Fibroblast of mammary gland (primary cell): ENCODE measurements at places on chromosomes 11 and 22.

- no peak for DNase-seq
Measured at GRCh38 chr11:95252586-95252985, 21.6 kb upstream of the SESN3 start.

DNA sequence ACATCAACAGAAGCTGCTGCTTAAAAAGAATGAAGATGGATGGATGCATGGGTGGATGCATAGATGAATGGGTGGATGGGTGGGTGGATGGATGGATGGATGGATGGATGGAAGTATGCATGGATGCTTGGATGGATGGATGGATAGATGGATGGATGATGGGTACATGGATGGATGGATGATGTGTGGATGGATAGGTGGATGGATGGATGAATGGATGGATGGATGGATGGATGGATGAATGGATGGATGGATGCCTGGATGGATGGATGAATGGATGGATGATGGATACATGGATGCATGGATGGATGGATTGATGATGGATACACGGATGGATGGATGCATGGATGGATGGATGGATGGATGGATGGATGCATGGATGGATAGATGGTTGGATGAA is 110.8 kb downstream of the LDLRAD3 start:
- no peak for DNase-seq

- no peak for DNase-seq
Measured at GRCh38 chr22:38174626-38175025, 7.0 kb downstream of the PLA2G6 start.

DNA sequence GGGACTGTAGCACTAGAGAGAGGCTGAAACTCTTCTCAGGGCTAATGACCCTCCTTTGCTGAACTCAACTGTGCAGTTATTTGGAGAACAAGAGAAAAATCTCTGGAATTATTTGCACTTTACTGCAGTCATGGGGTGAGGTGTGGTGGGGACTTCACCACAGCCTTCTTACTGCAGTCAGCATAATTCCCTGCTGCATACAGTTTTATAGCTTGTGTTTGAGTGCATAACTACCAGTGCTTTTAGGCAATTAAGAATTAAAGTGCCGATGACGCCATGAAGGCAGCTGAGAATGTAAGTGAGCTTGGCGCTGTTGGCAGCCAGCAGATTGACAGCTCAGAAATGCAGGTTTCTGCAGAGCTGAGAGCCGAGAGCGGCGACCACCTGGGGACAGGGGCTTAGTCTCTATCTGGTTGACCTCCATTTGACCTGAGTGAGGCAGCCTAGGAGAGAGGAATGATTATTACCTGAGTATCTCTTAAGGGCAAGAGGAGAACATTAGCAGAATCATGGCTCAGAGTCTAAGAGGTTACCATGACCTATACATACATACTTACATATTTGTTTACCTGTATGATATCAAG is 830.0 kb downstream of the NTM start:
- no peak for DNase-seq

GRCh38 chr11:111549869-111550203 is 9.3 kb downstream of the LAYN start:
- no peak for DNase-seq

DNA sequence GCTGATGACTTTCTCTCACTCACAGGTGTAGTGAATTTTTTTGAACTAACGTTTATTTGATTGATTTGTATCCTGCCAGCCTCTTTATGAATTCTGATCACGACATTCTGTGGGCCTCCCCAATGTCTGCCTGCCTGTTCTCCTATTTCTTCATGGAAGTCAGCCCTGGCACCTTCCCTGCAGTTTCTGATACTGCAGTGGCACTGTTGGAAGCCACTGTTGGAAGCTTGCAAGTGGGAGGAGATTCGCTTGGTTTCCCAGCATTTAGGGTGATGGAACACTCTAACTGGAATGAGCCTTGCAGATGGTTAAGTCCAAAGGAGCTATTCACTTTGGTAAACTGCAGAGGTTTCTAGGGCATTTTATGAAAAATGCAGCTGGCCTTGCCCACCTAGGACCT is 1.3 kb upstream of the THY1 start:
- no peak for DNase-seq

DNA sequence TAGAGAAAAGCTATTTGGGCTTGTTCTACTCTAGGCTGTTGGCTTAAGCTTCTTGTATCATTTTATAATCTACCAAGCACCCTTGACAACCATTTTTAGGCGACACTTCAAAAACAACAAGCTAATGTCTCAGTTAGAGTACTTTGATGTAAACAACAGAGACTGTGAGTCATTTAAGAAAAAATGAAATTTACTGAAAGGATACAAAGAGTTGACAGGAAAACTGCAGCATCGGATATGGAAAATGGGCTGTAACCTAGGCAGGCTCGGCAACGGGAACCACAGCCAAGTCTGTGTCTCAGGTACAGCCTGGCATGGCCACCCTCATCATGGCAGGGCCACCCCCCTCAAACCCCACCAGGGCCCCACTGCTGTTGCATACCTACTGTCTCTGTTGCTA is 4.4 kb upstream of the RNF169 start:
- no peak for DNase-seq

DNA sequence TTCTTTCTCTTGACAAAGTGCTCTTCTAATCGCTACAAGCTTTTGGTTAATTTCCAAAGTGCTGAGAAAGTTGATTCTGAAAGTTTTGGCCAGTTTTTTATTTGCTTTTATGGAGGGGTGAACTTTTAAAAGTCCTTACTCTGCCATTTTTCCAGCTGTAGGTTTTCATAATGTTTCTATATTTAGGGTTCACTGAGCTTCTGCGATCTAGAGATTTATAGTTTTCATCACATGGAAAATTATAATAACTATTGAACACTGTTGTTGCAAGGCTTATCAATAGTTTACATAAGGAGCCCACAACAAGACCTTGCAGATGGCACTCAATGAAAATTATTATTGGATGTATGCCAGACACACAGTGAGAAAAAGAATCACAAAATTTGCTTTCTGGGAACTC is 55.1 kb downstream of the DLG2 start:
- no peak for DNase-seq

- peak; percentile 26 for DNase-seq
Measured at GRCh38 chr11:117220999-117221774, 10.7 kb downstream of the PCSK7 start.

DNA sequence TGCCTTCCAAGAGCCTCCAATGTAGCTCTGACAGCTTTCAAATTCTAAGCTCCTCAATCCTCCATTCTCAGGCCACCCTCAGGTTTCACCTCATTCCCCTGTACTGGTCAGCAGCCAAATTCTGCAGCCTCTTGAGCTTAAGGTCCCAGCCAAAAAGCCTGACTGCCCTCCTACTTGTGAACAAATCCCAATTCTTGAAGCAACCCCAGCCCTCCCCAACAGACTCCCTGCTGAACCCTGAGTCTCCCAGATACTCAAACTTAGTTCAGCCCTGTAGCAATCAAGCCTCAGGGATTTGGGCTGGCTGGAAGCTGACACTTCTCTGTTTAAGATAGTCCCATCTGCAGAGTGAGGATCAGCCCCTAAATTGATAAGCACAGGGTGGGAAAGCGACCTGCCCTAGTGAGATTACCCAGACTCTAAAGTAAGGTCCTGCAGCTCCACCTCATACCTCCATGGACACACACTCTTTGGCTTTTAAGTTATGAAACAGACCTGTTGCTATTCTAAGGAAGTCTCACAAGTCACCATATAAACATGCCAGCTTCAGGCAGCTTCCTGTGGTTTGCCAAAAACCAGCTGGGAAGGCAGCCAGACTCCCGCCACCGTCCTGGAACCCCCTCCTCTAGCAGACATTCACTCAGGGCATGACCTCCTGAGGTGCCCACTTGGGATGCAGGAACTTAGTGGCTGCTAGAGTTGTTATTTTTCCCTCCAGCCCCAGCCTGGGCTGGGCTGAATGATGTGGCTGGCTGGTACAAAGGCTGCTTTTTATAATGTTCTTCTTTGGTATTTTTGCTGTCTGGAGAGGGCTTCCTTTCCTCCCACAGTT is 82.5 kb upstream of the PICALM start:
- DNase-seq: peak; percentile 12

- DNase-seq: no peak
Measured at GRCh38 chr11:31480930-31481329, 28.5 kb downstream of the IMMP1L start.

DNA sequence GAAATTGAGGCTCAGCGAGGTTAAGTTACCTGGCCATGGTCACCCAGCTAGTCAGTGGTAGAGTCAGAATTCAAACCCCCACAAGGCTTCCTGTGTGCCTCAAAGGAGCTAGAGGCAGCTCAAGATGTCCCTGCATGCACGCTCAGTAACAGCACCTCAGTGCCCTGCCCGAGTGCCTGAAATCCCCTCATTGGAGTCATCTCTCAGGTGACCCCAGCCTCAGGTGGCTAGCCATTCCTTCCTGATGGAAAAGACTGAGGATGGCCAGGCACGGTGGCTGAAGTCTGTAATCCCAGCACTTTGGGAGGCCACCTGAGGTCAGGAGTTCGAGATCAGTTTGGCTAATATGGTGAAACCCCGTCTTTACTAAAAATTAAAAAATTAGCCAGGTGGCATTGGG is 36.9 kb downstream of the LIF start:
- no peak for DNase-seq

DNA sequence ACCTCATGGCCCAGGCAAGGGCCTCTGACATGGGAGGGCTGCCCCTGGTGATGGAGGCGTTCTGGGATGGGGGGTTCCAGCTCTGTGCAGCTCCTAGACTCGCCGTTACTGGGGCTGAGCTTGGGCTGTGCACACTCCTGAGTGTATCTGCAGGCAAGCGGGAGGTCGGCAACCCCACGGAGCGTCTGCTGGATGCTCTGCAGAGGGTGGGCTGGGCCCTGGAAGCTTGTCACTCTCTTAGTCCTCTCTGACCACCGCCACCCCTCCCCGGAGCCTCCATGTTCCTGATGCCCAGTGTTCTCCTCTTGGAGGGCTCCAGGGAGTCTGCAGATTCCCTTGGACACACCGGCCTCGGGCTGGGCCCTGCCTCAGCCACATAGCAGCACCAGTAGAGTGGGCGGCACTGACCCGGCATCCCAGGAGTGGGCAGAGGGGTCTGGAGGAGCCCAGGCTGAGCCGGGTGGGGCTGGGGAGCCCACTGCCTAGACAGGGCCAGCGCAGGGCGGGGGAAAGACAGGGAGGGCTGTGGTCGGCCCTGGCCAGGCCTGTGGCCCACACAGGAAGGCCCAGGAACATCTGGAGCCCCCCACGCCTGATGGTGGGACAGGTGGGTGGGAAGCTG is 20.6 kb upstream of the MUC5B start:
- no peak for DNase-seq

GRCh38 chr11:104333977-104334376 is 170.0 kb upstream of the PDGFD start:
- DNase-seq: peak; percentile 19

- peak; percentile 70 for DNase-seq
Measured at GRCh38 chr11:111454561-111455192, 57.5 kb downstream of the BTG4 start.

DNA sequence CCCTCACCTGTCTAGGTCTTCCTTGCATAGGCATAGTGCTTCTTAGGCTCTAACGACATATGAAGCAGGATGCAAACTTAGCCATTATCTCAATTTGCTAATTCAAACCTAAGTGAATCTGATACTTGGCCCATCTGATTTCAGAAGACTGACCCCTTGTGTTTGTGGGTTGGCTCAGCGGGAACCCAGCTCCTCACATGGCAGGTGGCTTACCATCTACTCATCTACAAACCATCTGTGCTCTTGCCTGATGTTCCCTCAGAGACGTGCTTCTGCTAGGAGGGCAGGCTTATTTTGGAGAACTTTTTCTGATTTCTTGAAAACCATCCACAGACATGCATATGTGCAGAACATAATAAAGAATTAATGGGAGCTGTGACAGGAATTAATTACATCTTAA is 15.2 kb downstream of the ELMOD1 start:
- DNase-seq: no peak

- DNase-seq: peak; percentile 77
Measured at GRCh38 chr11:130999086-130999485, 82.8 kb upstream of the SNX19 start.

DNA sequence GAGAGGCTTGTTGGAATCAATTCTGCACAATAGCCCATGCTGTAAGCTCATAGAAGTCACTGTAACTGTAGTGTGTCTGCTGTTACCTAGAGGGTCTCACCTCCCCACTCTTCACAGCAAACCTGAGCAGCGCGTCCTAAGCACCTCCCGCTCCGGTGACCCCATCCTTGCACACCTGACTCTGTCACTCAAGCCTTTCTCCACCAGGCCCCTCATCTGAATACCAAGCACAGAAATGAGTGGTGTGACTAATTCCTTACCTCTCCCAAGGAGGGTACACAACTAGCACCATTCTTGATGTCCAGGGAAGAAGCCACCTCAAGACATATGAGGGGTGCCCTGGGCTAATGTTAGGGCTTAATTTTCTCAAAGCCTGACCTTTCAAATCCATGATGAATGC is 13.3 kb downstream of the SERPIND1 start:
- DNase-seq: no peak

DNA sequence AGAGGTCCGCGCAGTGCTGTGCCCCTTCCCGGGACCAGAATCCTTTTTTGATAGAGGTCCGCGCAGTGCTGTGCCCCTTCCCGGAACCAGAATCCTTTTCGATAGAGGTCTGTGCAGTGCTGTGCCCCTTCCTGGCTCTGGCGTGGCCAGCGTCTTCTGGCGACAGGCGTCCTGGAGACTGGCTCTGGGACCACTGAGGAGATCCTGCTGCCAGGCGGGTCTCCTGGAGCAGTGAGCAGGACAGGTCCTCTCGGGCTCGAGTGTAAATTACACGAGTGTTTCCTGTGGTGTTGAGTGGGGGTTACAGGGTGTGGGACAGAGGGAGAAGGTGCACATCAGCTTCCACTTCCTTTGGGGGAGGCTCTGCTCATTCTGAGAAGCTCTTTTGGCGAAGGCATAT is 98.1 kb downstream of the TBC1D22A start:
- no peak for DNase-seq

DNA sequence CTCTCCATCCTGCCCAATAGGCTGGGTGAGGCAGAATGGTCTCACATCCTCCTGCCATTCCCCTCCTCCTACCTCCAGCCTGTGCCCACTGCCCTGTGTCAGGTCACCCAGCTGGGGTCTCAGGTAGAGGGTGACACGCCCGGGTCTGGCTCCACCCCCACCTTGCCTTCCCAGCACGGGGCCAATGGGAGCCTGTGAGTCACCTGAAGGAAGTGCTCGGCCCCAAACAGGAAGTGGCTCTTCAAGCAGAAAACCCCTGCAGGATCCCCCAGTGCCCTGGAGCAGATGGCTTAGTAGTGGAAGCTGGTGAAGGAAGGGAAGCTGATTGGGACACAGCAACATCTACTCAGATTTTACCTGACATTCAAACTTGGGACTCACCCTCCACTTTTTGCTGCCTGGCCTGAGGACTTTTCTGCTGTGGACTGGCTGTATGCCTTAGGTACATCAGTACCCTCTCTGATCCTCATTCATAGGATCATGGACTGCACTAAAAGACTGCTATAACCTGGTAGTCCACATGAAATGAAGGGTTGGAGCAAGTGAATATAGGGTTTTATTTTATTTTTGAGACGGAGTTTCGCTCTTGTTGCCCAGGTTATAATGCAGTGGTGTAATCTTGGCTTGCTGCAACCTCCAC is 33.4 kb downstream of the GDPD5 start:
- no peak for DNase-seq

- DNase-seq: no peak
Measured at GRCh38 chr11:43837879-43838278, 42.8 kb upstream of the ALKBH3 start.
